HCT116 (cell line): ENCODE measurements at places on chromosomes 16 and 17. TPM values are rescaled to one million over a fixed set of nuclear protein-coding genes. Genes with fewer than 3 reads are reported as not detected.

DNA sequence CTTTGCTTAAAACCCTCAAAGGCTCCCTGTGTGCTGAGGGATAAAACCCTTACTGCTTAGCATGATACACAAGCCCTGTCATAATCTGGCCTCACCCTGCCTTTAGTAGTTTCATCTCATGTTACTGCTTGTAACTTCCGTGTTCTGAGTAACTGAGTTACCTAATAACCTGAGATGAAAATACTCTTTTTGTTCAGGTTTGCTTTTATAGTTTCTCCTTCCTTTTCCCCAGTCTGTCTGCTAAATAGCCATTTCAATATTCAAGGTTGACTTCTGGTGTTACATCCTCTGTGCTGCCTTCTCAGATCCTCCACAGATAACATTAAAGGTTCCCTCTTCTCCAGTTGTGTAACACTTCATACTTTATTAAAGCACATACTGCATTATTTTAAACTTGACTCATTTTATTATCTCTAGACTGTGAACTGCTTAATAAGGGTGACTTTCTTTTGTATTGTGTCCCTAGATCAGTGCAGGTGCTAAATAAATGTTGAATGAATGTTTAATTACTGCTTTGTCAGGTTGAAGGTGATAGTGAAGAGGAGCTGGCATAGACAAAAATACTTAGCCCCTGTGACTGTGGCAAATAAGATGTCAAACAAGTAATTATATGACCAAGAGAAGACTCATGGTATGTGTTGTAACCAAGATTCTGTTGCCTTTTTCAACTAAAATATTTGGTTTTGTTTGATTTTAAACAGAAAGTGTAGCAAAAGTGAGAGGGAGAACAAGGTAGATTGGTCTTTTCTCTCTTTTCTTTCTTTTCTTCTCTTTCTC lies 47.8 kb downstream of the NFAT5 start:
- peaks cover 9% of the 10 kb centered on the region; the same call in 1 of the 2 replicates for H3K36me3 ChIP-seq
- no peak overlapping the region for H3K4me3 ChIP-seq
- H3K27ac ChIP-seq, result peak overlapping the region; percentile 5; the same call in 1 of the 2 replicates
- no peaks in the 10 kb centered on the region for H3K27me3 ChIP-seq

The TAT gene
- total RNA-seq, result 0.91 TPM

DNA sequence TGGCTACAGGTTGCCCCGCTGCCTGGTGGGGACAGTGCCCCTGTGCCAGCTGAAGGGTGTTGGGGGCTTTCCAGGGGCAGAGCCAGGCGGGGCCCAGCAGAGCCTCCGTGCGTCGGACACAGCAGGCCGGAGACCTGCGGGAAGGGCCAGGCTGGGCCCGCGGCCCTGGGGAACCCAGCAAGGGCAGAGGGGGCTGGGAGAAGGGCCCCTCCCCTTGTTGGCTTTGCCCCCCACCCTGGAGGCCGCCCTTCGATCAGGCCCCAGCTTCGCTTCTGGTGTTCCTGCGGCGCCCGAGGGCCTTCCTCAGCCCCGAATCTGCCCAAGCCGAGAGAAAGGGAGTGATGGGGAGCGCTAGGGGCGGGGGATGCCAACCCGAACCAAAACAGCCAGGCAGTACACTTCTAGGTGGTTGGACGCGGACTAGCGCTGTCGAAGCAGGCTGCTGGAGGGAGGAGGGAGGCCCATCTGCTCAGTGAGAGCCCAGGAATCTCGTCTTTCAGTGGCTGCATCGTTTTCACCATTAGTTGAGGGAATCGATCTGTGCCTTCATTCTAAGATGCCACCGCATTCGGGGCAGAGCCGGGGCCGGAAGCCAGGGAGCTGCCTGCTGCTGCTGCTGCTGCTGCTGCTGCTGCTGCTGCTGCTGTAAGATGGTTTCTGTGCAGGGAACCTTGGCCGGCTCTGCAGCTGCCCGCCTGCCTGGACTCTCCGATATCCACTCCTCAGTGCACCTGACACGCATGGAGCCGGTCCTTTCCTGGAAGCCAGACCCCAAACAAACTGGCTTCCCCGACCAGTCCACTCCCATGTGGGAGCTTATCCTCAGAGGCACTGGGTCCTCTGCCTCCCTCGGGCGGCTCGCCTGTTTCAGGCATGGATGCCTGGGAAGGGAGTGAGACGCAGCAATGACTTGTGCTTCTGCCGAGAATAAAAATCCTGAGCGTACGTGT lies 1.7 kb downstream of the JPH3 start:
- H3K4me3 ChIP-seq, result no peak overlapping the region
- H3K27ac ChIP-seq, result no peak overlapping the region
- no peak for DNase-seq
- no peaks in the 10 kb centered on the region for H3K4me1 ChIP-seq
- H3K36me3 ChIP-seq, result no peaks in the 10 kb centered on the region

The RAB11FIP4 gene
- 15.1 TPM for total RNA-seq
